NCI-H1048 (cell line): ENCODE measurements at places on chromosomes 3 and 15.

- DNase-seq = no peak
Observed at GRCh38 chr3:159635047-159635641, 353.5 kb upstream of the IL12A start.

DNA sequence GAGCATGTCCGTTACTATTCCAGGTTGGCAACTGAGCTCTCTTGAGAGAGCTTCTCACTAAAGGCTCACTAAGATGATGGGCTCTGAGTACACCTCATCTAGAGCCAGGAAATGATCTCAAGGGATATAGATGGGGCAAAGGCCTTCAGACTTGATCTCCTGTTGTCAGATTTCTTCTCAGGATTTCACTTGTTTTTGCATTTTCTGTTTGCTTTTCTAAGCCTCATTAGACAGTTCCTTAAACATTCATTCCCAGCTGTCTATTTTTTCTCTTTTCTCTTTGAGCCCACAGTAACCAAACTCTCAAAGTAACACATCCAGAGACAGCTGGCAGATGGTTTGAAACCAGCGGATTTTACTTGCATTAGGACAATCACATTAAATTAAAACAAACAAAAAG is 28.4 kb upstream of the ARL8B start:
- DNase-seq = no peak

- DNase-seq = no peak
Observed at GRCh38 chr3:188272481-188273372, 118.8 kb downstream of the LPP start.

DNA sequence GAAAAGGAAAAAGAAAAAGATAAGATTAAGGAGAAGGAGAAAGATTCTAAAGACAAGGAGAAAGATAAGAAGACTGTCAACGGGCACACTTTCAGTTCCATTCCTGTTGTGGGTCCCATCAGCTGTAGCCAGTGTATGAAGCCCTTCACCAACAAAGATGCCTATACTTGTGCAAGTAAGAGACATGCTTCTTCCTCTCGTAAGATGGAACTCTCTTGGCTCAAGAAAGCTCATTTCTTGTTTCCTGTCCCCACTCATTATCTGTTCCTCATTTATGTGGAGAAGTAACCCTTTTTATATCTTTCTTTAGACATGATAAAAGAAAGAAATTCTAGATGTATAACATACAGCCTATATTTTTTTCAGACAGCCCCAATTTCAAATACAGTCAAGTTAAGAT is 101.4 kb downstream of the KLHL25 start:
- no peak for DNase-seq

DNA sequence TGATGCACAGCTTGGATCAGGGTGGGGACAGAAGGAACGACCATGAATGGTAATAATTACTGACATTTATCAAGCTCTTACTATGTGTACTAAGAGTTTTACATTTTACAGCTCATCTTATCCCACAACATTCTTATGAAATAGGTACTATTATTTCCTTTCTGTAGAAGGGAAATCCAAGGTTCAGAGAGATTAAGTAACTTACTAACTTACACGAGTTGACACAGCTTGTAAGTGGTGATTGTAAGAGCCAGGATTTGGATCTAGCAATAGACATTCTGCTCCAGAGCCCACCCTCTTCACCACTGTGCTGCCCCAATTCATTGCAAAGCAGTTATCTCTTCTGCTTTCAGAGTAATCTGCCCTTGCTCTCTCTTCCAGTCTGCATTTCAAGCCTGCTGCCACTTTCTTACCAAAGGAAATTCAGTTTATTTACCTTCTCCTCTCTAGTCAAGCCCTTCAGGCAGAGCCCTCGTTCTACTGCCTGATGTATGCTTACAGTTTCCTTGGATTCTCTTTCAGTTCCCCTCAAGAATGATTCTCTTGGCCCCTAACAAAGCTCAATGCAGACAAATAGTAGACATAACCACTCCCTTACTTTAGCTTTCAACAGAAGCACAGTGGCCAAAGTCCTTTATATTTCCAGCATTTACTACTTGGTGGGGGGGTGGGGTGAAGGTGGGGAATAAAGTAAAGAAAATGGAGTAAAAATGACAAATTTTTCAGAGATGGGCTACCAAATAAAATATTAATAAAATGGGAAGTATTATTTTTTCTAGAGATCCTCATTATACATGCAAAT is 65.8 kb downstream of the ATP8B4 start:
- no peak for DNase-seq

GRCh38 chr15:64536244-64536836 is 76.0 kb downstream of the ZNF609 start:
- DNase-seq = no peak

DNA sequence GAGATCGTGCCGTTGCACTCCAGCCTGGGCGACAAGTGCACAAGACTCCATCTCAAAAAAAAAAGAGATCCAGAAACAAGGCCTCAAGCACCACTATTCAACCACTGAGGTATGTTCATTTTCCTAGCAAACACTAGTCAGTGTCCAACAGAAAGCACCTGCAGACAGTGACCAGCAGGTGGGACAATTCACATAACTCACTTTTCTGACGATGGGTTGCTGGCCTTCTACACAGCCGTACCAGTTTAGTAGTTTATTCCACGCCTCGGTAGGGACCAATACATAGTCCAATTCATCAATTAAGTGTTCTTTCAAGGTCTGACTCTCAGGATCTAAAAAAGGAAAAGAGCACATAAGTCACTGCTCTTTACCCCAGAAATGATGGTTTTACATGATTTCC is 12.4 kb downstream of the USP4 start:
- no peak for DNase-seq

DNA sequence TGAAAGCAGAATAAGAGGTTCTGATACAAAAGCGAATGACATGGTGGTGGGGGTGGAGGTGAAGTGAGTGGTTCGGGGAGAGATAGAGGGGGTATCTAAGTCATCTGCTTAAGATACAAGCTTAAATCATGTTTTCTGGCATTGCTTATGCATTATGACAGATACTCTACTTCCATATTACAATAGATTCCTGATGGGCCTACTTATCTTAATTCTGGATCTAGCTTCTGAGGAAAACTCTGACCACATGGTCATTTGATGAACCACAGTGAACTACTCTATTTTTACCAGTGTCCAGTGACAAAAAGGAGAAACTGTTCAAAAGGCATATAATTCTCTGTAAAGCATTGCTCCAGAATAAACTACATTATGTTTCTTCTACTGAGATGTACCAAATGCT is 673.7 kb upstream of the CCDC54 start:
- no peak for DNase-seq

DNA sequence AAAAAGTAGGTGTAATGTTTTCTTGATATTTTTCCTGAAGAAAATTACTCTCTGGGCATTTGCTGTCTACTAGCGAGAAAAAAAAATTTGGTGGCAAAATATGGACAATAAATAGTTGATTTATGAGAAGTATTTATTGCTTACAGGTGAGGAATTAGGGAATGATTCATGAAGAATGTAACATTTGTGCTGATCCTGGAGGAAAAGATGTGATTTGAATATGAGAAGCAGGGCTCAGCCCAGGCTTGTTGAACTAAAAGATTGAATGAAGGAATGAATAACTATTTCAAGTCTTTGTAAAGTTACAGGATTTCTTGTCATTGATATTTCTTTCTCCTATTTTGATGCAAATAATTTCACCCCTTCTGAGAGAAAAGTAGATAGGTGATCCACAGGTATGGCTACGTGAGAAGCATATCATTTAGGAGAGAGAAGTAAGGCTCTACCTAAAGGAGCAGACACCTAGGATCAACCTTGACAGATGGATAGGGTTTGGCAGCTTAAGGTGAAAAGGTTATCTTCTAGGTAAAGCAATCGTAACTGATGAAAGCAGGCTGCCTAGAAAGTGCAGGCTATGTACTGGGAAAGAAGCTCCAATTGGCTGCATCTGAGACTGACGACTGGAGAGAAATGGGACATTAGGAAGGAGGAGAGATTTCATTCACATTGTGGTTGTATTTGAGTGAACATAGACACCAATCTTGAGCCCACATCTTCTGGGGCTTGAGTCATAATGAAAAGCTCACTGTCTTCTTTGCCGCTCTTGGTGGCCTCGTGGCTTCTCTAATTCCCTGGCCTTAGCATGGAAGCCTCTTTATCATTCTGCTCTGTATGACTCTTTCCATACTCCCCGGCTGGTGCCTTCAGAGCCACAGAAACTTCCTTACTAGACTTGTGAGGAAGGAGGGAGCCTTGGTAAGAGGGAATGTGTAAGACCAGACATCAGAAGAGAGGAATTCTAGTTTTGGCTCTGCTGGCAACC is 106.5 kb downstream of the P3H2 start:
- DNase-seq = no peak

DNA sequence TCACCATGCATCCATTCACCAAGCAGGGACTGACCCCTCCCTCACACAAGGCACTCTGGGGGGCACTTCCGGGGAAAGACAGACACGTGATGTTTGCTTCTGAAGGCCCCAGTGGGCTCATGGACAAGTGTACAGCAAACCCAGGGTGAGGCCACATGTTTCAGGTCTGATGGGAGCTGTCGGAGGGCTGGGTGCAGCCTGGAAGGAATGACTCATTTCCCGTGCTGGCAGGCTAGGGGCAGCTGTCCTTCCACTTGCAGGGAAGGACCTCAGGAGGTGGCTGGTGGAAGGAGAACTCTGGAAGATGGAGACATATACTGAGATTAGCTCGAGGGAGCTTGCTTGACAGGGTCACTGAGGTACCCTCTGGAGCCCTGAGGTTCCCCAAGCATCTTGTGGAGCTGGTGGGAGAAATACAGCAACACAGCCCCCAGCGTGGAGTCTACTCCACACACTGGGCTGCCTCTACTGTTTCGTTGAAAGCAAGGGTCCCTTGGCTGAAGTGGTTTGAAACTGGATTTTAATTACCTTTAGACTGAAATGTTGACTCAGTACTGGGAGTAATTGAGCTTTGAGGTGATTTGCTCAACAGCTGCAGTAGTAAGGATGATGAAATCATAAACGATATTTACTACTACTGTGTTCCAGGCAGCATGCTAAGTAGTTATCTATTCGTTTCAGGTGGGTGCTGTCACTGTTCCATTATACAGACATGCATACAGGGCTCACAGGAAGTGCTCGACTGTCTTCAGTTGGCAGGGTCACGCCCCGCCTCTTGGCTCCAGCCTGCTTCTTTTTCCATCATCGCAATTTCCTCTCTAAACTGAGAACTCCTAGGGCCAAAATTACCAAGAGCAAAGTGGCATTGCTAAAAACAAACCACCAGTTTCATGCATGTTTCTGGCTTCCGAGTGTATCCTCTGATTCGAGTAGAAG is 230.4 kb downstream of the ADAMTS17 start:
- no peak for DNase-seq

GRCh38 chr3:45844616-45845015 is 2.7 kb upstream of the LZTFL1 start:
- DNase-seq = no peak

DNA sequence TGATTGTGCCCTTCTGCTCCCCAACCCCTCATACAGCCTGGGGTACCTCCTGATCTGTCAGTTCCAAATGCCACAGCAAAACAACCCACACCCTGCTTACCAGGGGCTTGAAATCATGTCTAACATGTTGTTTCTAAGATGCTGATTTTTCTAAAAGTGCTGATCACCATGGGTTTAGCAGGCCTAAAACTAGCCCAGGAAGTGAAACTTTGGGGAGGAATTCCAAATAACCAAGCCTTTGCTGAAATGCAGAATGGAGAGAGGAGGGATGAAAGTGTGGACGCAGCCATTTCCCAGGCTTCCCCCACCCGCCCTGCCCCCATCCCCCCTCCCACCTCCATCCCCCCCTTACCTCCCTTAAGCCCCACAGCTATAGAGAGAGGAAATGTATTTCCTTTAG is 2.0 kb upstream of the HRH1 start:
- DNase-seq = no peak

GRCh38 chr3:172359231-172359630 is 89.0 kb downstream of the GHSR start:
- no peak for DNase-seq

DNA sequence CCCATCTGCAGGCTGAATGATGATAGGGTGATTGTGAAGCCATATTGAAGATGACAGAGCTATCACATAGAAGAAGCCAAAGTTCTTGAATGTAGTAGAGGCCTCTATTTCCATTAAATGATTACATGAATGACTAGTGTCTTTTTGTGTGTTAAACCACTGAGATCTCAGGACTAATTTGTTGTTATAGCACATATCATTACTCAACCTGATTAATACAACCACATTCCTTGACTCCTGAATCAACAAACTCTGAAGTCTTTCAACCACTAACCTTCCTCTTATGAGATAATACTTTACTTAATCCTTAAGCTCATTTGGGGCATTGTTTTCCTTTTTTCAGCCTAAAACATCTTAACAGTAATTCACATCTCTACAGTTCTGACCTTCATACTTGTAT is 564.5 kb upstream of the ADAMTS9 start:
- DNase-seq = no peak

- no peak for DNase-seq
Observed at GRCh38 chr3:53238886-53239285, 16.9 kb downstream of the TKT start.

DNA sequence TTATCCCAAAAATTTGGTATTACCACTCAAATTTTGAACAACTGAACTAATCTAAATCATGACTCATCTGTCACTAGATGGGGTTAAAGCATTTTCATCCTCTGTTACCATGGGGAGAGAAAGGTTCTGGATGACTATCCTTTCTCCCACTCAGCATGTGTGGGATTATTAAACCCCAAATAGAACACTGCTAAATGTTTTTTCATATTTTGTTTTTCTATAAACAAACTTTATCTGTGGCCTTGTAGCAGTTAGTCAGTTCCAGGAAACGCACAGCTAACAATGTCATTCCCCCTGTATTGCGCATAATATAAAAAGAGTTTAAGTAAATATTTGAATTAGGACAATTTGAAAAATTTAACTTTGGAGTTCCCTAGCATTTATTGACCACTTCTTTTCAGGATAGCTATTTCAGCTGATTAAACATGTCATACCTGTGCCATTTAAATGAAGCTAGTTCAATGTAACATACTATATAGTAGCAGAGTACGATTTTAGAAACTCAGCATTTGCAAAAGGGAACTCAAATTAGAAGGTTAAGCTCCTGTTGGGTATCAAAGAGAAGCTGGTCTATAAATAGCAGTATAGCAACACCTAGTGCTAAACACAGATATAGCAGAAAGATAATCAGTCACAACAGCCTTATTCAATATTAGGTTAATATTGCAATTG is 9.2 kb upstream of the TMEM212 start:
- no peak for DNase-seq

- no peak for DNase-seq
Observed at GRCh38 chr15:63998489-63998888, 47.8 kb downstream of the DAPK2 start.

- DNase-seq = no peak
Observed at GRCh38 chr3:112794622-112795172, 52.0 kb downstream of the CD200R1L start.

GRCh38 chr3:33363113-33363800 is 76.9 kb downstream of the UBP1 start:
- no peak for DNase-seq
